Activated CD8-positive, alpha-beta memory T cell treated with anti-CD3 and anti-CD28 coated beads for 4 hours (primary cell): ENCODE measurements at places on chromosomes 1 and 21.

DNA sequence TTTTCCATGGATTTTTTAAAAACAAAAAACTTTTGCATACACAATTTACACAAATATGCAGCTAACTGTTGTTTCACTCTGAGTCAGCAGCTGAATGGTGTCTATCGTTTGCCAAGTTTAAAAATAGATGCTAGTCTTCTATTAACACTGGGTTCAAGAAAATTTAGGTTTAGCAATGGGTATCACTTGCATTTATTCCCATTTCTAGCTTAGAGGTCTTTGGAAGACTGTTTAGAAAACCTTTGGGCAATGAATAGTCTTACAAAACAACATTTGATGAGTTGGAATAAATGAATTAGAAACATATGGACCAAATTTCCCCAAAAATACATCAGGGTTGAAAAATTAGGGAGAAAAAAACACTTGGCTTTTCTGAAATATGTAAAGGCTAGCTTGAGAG is 165.8 kb downstream of the LYPLAL1 start:
- DNase-seq, result no peak

- DNase-seq, result no peak
Measured at GRCh38 chr1:224641030-224641429, 24.9 kb downstream of the CNIH3 start.

DNA sequence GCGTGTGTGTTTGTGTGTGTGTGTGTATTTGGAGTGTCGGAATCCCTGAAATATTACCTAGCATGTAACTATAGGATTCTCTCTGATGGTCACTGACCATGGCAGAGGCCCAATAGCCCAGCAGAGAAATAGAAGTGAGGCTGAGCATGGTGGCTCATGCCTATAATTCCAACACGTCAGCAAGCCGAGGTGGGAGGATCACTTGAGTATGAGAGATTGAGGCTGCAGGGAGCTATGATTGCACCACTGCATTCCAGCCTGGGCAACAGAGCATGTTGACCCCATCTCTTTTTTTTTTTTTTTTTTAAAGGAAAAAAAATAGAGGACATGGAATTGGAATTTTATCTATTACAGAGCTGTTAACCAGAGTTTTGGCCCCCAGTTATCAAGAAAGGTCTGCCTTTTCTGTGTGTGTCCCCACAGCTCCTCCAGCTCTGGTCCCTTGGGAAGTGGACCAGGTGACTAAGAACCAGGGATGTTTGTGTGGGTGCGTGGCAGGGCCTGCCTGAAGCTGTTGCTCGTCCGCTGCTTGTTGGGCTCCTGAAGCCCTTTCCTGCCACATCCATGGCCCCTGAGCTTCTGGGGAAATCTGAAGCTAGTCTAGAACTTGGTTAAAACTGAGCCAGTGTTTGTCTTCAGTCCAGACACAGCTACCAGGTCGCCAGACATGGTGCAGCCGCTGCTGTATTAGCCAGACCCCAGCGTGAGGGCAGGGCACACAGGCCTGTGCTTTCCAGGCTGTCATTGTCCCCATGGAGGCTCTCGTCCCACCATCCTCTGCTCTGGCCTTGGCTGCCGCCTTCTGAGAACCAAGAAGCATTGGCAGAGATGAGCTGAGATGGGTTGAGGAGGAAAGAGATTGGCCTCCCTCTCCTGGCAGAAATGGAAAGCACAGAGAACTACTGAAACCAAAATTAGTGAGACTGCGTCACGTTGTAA is 25.5 kb downstream of the CAPN9 start:
- DNase-seq, result no peak

DNA sequence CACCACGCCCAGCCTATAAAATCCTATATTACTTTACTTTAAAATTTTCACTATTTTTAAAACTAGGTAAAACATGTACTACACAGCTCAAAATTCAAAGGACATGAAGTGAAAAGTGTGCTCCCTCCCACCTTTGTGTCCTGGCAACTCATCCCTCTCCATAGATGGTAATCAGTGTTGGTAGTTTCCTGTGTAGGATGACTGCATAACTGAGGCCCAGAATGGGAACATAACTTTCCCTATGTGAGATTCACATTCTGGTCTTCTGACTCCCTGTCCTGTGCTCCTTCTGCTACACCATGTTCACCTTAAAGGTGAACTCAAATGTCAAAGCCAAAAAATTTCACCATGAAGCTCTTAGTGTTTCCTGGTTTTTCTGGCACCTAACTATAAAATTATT is 39.3 kb downstream of the XKR8 start:
- DNase-seq, result no peak

DNA sequence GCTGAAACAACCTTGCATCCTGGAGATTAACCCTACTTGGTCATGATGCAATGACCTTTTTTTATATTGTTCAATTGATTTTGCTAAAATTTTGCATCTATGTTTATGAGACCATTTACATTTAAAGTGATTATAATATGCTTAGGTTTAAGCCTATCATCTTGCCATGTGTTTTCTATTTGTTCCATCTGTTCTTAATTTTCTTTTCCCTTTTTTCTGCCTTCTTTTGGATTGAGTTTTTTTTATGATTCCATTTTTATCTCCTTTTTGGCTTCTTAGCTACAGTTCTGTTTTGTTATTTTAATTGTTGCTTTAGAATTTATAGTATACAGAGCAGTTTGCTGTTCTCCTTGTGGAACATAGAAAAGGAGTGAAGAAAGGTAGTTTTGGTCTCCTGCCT is 385.1 kb upstream of the USP24 start:
- DNase-seq, result no peak

DNA sequence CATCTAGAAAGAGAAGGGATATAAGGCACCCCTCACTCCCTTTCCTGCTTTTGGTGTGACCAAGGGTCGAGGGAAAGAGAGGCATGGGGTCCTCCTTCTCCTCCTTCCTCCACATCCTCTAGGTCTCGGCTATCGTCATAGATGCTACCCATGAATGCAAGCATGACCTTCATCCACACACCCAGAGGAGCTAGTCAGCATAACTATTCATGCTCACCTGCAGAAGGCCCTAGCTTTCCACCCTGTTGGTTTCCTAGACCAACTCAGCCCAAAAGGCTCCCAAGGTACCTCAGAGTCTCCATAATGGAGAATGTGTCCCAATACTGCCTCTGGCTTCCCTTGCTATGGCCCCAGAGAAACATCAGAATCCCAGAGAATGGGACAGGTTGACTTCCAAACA is 33.2 kb downstream of the MSTO1 start:
- no peak for DNase-seq

- no peak for DNase-seq
Measured at GRCh38 chr1:43101061-43101460, 71.0 kb downstream of the EBNA1BP2 start.

- DNase-seq, result no peak
Measured at GRCh38 chr1:81226603-81226928, 574.2 kb upstream of the ADGRL2 start.

GRCh38 chr1:153490272-153491051 is 30.0 kb upstream of the S100A7 start:
- no peak for DNase-seq

- no peak for DNase-seq
Measured at GRCh38 chr1:170356585-170356984, 175.4 kb upstream of the GORAB start.

- no peak for DNase-seq
Measured at GRCh38 chr1:53686091-53686964, 52.6 kb downstream of the GLIS1 start.

DNA sequence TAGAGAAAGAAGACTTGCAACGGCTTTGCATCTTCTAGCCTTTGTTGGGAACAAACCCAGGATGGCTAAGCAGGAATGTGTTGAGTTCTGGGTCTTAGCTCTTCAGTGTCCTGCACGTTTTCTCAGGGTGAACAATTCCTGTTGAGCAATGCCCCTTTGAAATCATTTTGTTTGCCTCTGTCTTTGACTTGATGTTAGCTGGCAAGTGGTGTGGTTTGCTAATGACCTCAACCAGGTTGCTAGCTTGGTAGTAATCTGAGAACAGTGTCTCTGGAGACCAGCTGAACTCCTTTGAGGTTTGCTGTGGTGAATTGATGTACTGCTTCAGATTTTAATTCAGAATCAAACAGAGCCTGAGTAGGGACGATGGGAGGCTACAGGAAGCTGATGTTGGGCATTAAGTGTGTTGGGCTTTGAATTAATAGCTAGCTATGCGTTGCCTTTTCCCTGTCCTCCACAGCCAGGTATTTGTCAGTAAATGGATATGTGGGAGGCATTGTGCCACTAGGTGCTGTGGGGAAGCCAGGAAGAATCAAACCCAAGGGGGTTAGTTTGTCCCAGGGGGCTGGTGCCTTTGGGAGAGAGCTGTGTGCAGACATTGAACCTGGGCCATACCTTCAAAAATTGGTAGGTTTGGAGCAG is 23.3 kb upstream of the SRSF10 start:
- DNase-seq, result no peak

DNA sequence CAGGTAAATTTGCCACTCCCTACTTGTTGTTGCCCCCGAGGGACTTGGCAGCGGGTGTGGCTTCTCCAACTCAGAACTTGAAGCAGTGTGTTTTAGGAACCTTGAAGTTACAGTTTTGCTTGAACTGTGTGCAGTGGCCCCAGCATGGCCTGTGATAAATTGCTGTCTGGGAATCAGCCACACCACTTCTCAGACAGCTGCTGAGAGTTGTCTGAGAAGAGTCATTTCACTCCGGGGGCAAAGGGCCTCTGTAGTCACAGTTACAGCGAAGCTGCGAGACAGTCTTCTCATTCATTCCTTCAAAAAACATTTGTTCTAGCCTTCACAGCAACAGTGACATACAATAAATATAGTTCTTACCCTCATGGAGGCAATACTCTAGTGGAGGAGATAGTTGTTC is 70.3 kb downstream of the PROX1 start:
- no peak for DNase-seq

DNA sequence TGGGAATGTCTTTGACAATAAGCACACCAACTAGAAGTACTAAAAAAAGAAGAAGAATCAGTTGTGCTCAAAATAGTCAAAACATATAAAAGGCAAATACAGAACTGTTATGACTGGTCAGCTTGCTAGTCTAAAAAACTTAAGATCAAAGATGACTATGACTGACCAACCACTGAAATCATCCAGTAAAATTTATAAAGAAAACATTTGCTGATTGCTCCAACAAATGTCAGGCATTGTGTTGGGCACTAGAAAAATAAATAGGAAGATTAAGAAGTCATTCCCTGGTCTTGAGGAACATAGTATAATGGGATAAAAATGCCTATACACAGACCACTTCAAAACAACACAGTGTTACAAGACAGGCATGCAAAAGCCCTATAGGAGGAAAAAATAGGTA is 9.3 kb upstream of the ANGPTL3 start:
- no peak for DNase-seq

DNA sequence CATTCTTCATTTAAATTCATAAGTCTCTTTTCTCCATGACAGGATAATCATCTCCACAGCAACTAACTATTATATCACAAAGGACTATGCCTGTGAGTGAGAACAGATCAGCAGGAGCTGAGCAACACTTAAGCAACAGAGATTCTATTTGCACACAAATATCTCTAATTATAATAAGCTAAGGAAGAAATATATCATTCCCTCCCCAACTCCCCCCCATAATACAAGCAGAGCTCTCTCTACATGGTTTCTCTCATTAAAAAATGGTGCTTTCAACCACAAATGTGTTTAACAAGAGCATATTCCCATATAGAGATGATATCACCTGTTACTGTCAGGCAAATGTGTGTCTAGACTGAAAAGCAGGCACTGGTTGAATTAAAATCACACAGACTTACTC is 34.5 kb upstream of the NIBAN1 start:
- DNase-seq, result no peak

DNA sequence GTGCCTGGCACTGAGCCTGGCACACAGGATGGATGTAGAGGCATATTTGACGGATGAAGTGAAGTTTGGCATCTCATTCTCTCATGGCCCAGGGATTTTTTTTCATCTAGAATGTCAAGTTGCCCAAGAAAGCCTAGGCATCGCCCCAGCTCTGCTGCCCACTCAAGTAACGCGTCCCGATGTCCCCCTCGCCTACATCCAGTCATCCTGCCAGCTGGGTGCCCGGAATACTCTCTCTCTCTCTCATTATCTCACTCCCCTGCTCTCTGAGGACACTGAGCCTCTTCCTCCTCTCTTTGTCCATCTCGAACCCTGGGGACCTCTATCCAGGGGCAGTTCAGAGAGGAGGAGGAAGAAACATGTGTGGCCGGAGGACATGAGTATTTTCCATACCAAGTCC is 142.3 kb upstream of the ZC3H12A start:
- DNase-seq, result no peak

DNA sequence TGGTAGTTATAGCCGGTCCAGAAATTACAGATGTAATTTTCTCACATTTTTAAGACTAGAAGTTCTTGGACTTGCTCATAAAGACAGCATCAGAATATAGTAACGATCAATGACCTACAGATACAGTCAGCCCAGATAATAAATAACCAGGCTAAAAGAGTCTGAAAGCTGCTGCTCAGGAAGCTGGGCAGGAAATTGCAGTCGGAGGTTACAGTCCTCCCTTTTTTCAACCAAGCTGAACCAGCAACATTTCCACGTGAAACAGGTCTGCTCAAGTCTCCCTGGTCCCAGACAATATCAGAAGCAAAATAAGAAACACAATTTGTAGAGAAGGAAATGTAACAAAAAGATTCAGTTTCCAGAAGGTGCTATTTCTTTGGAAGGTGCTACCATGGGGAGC is 457.4 kb downstream of the SIPA1L2 start:
- DNase-seq, result no peak

- no peak for DNase-seq
Measured at GRCh38 chr1:92909321-92909720, 51.9 kb downstream of the DIPK1A start.

DNA sequence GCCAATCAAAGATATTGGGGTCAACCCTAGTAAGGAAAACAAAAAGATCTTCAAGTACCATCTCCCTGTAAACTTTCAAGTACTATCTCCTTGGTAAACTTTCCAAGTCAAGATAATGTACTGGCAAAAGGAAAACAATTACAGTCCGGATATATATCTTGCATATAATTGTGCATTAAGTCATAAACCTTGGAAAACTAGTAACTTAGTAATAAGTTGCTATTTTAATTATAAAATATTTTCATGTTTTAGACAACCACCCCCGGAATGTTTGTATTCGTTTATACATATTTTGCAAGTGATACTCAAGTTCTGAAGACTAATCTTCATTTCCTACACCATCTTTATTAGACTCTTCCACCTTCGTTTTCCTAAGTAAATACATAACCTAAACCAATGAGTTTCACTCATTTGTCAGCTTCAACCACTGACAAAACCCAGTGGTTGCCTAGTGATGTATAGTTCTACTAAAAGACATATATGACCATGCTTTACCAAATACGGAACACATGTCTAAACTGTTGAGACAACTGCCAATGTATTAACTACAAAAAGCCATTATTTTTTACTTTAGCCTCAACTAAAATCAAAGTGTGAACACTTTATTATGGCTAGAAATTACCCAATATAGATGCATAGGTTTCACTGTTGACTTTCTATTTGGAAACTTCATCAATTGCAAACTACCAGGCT is 1.7 kb downstream of the AKT3 start:
- no peak for DNase-seq

DNA sequence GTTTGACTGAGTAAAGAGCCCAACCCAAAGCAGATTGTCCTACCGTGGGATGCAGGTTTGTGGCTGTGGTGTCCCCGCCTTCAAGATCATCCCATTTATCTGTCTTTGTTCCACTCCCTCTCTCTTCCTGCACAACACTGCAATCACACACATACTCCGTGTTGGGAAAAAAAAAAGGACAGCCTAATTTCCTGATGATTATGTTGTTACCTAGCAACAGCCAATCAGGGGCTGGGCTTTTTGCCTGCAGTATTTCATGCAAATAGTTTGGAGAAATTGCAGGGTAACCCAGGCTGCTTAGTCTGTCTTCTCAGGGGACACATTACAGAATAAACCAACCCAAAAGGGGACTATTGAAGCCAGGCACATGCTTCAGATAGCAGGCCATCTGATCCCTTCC is 38.3 kb downstream of the PHC2 start:
- DNase-seq, result no peak

GRCh38 chr1:89171067-89171438 is 4.8 kb downstream of the GBP7 start:
- no peak for DNase-seq
